ENCODE measurements at places on chromosomes 12 and 14.

- DNase-seq = no peak
Observed at GRCh38 chr12:106498056-106498455, 84.7 kb upstream of the RFX4 start.

GRCh38 chr14:82067221-82067875 is 533.7 kb upstream of the SEL1L start:
- no peak for DNase-seq

DNA sequence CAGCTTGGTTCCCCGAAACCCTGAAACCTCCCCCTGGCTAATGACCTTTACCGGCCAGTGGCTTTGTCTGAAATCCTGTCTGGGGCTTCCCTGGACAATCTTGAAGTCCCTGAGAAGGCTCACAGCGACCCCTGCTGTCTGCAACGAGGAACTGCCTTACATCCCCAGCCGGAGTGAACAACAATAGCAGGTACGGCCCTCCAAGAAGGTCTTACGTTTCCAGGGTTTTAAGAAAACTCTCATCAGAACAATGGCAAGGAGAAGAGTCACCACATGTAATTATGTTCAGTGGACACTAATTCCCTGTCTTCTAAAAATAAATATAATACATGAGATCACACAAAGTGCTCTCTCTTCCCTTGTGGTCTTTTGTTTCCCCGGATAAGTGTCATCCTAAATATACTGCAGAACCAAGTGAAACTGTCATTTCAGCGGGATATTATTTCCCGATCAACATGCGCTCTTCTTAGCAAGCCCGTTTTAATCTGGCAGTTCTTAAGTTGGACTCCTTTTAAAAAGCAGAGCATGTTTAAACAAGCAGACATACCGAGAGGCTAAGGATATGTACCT is 53.3 kb downstream of the RBM19 start:
- peak; percentile 32 for DNase-seq

DNA sequence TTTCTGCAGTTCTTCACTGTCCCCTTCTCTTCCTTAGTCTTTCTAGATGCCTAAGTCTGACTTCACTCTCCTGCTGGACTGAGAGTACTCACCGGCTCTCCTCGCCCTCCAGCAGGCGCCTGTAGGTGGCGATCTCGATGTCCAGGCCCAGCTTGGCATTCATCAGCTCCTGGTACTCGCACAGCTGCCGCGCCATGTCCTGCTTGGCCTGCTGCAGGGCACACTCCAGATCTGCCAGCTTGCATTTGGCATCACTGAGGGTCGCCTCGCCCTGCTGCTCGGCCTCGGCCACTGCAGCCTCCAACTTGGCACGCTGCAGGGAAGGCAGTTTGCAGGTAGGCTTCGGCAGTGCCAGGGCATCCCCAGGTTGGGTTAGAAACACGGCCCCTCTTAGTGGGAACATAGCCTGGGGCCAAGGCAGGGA is 5.2 kb downstream of the KRT84 start:
- DNase-seq = no peak

- no peak for DNase-seq
Observed at GRCh38 chr14:50383618-50384225, 13.0 kb downstream of the CDKL1 start.

- DNase-seq = no peak
Observed at GRCh38 chr12:118521036-118521370, 144.6 kb downstream of the SUDS3 start.

- peak; percentile 36 for DNase-seq
Observed at GRCh38 chr12:102496591-102496990, 16.2 kb upstream of the IGF1 start.

- DNase-seq = peak; percentile 67
Observed at GRCh38 chr12:88946372-88946997, 366.2 kb upstream of the KITLG start.

DNA sequence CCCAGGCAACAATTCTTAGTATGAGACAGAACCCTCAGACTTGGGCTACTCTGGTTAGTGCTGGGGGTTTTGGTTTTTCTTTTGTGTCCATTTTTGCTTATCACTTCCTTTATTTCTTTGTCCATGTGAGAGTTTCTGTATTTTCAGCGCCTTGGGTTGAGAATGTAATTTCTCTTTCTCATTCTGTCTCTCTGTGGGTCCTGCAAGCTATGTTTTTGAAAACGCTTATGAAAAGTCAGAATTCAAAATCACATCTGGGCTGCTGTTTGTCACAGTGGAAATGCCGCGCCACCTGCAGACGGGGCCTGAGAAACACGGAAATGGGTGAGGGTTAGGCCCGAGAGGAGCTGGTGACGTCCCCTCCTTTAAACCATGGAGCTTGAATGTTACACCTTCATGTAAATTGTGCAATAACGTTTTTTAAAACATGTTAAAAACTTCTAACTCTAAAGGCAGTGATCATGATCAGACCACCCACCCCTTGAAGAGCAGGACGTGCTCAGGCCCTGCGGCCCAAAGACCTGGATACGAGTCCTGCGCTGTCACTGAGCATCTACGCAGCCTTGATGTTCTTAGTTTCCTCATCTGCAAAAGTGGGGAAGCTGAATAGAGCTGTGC is 26.1 kb downstream of the JDP2 start:
- DNase-seq = no peak

GRCh38 chr14:21995332-21995731 is 321.7 kb upstream of the OR4E1 start:
- no peak for DNase-seq

- DNase-seq = peak; percentile 7
Observed at GRCh38 chr12:41103614-41104013, 84.5 kb upstream of the PDZRN4 start.

- no peak for DNase-seq
Observed at GRCh38 chr12:94807951-94808350, 157.6 kb upstream of the TMCC3 start.

DNA sequence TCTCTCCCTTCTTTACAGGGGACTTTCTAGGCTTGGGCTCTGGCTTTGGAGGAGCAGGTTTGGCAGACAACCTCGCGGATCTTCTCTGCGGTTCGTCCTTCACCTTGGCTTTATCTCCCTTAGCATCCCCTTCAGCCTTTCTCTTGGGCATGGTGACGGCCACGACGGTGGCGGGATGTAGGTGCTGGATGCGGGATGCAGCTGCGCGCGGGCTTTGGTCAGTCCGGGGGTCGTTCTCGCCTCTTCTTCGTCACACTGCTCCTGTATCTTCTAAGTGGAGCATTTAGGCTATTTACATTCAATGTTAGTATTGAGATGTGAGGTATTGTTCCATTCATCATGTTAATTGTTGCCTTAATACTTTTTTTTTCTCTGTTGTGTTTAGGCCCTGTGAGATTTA is 217.2 kb upstream of the STXBP6 start:
- no peak for DNase-seq

- no peak for DNase-seq
Observed at GRCh38 chr12:48067250-48067938, 38.5 kb downstream of the SENP1 start.

GRCh38 chr12:113087193-113087592 is 30.7 kb downstream of the DTX1 start:
- DNase-seq = no peak

DNA sequence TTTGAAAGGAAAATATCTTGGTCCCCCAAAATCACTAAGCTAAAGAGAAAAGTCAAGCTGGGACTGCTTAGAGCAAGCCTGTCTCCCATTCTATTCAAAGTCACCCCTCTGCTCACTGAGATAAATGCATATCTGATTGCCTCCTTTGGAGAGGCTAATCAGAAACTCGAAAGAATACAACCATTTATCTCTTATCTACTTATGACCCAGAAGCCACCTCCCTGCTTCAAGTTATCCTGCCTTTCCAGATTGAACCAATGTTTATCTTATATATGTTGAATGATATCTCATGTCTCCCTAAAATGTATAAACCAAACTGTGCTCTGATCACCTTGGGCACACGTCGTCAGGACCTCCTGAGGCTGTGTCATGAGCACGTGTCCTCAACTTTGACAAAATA is 14.6 kb upstream of the CCDC196 start:
- no peak for DNase-seq

DNA sequence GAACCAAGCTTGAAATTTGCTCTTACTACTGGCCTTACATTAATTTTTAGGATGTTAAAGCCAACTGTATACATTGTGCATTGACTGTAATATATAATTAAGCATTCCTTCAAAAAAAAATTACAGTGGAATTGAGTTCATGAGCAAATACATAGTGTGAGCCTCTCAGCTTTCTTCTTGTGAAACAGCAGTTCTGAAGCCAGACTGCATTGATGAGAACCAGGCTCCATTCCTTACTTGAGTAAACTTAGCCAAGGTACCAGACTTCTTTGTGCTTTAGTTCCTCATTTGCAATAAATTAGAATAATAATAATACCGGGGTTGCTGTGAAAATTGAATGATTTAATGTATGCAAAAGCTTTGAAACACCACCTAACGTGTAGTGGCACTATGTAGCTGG is 169.5 kb downstream of the ANO4 start:
- no peak for DNase-seq

DNA sequence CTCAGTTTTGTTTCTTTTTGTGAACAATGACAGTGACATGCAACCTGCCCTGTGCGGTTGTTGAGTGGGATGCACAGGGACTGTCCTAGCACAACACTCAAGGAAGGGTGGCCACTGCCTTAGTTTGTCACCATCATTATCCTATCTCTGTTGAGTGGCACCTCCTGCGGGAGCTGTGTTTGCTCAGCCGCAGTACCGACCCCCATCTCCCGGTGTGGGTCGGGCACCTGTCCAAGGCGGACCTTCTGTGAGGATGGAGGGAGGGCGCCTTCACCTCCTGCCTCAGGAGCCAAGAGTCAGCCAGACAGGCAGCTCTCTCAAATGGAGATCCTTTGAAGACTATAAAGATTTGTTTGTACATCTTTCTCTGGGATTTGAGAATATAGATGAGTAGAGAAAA is 142.1 kb downstream of the TSPAN9 start:
- no peak for DNase-seq

GRCh38 chr14:61455351-61455750 is 134.0 kb downstream of the PRKCH start:
- DNase-seq = no peak

DNA sequence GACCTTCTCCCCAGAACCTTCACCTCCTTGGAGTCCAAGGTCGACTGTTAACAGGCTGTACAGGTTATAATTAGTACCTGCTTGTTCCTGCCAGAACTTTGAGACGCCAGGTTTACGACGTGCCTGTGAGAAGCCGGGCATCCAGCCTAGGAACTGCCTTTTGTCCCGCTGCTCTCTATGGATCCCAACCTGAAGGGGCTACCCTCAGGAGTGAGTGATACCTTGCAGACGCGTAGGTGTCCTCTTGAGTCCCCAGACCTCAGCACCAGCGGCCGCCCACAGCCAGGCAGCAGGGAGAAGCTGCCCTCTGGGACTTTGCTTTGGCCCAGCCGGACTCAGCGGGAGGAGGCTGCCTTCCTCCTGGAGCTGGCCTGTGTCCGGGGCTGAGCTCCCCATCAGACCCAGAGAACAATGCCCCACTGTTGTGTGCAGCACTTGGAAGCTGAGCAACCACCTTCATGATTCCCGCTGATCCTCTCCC is 16.2 kb downstream of the SYNE3 start:
- no peak for DNase-seq

DNA sequence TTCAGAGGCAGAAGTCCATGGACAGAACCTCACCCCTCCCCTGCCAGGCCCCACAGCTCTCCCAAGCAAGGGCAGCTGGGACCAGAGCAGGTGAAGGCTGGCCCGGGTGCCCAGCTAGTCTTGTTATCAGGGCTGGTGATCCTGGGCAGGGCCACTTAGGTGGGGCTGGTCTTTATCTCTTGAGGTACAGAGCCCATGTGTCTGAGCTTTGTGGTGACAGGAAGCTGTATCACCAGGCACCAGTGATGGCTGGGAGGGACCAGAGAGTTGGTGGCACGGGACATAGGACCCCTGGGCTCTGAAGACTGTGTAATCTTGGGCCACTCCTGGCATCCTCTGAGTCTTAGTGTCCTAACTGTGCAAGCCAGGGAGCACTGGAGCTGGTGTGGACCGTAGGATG is 12.8 kb upstream of the HPD start:
- DNase-seq = no peak

DNA sequence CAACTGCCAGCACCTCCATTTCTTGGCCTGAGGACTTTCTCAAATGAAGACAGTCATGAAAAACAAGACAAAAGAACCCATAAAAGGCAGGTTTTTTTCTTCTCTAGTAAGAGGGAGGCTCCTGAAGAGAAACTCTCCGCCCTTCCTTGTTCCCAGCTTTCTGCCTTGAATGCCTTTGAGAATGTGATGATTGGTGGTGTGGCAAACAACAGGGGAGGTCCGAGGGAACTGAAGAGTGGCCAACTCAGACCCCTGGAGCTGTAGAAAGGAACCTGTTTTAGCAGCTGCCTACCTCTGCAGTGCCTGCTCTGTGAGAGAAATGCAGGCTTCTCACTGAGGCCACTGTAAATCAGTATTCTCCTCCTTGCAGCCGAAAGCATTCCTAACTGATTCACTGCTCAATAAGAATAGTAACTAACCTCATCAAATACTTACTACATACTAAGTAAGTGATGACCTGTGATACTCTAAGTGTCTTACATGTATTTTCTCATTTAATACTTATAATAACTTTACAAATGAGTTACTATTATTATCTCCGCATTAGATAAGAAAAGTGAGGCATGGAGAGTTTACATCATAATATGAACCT is 16.7 kb upstream of the ERC1 start:
- no peak for DNase-seq

DNA sequence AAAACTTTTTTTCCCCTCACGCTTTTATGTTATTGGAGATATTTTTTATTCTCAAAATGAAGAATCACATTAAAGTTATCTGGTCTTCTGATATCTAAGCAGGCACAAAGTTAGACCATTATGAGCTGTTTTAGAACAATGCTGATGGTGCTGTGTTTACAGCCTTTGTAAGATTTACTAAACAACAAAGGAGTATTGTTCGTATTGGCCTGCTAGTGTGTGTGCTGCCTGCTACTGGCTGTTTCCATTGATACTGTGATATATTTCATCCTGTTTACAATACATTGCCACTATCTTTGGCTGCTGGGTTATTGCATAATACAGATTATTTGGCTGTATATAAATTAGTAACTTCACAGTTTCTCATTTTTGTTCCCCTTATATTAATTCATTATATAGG is 220.8 kb downstream of the ITPR2 start:
- no peak for DNase-seq

- DNase-seq = no peak
Observed at GRCh38 chr14:63713058-63713457, 14.8 kb downstream of the SGPP1 start.

- no peak for DNase-seq
Observed at GRCh38 chr12:122917507-122918121, 21.7 kb upstream of the VPS37B start.

DNA sequence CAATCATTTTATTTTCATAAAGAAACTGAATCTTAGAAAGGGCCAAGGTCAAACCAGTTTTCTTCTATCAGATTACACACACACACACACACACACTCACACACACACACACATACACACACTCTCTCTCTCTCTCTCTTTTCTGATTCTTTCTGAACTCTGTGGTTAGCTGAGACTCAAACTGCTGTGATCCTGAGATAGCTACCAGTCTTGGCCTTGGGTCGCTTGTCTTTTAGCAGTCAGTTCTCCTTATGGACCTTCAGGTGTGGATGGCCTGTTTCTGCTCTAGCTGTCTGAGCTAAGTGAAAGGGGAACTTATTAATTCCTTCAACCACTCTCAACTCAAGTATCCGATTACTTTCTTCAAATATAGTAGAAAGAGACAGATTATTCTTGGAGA is 145.1 kb downstream of the GRIP1 start:
- no peak for DNase-seq
